Left renal cortex interstitium (tissue), 4 donors: ENCODE measurements at places on chromosomes 5 and 9. TPM values are rescaled to one million over a fixed set of nuclear protein-coding genes. Genes with fewer than 3 reads are reported as not detected.

The ANKRD18A gene
- 5.4 TPM for polyA plus RNA-seq

The COL5A1 gene
- polyA plus RNA-seq: 140 TPM

The ACTBL2 gene
- not detected for polyA plus RNA-seq

The NR6A1 gene
- 0.66 TPM for polyA plus RNA-seq

The WNT8A gene
- 0.31 TPM for polyA plus RNA-seq

The ZFP37 gene
- 11.7 TPM for polyA plus RNA-seq

The ACO1 gene
- polyA plus RNA-seq: 46.2 TPM

The CDKN2B-AS1 gene
- not detected for polyA plus RNA-seq

The HEMGN gene
- polyA plus RNA-seq: 2.1 TPM

The HAVCR2 gene
- polyA plus RNA-seq: 12.9 TPM

The TMEM174 gene
- 24.3 TPM for polyA plus RNA-seq

The CCDC171 gene
- 4.3 TPM for polyA plus RNA-seq

The SV2C gene
- 0.05 TPM for polyA plus RNA-seq

The ECSCR gene
- 21.9 TPM for polyA plus RNA-seq

The CD14 gene
- 7.9 TPM for polyA plus RNA-seq

The GABRA1 gene
- 0.09 TPM for polyA plus RNA-seq

The HTR1A gene
- not detected for polyA plus RNA-seq

The LMX1B gene
- 15.7 TPM for polyA plus RNA-seq

The TMEM252 gene
- 6.1 TPM for polyA plus RNA-seq

The LCP2 gene
- 3.3 TPM for polyA plus RNA-seq

The SLC4A9 gene
- 46.5 TPM for polyA plus RNA-seq

The FCN1 gene
- polyA plus RNA-seq: 5.2 TPM

The MARVELD2 gene
- 26.7 TPM for polyA plus RNA-seq
